CD14-positive monocyte (primary cell): ENCODE measurements at places on chromosomes 13 and 19. TPM values are rescaled to one million over a fixed set of nuclear protein-coding genes. Genes with fewer than 3 reads are reported as not detected.

DNA sequence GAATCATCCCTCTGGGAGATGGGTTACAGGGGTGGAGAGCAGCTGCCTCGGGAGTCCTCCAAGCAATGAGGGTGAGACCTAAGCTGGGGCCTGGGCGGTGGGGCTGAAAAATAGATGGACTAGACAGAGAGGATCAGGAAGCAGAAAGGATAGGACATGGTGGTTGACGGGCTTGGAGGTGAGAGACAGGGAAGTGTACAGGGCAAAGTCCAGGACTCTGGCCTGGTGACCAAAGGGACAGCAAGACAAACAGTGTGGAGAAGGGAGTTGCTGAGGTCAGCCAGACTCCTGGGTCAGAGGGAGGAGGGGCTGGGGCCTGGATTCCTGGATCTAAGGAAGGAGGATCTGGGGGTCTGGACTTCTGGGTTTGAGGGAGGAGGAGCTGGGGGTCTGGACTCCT lies 5.5 kb downstream of the PHLDB3 start:
- DNase-seq, result no peak

Gene FSD1
- not detected for polyA plus RNA-seq

Gene TSSK6
- not detected for polyA plus RNA-seq

DNA sequence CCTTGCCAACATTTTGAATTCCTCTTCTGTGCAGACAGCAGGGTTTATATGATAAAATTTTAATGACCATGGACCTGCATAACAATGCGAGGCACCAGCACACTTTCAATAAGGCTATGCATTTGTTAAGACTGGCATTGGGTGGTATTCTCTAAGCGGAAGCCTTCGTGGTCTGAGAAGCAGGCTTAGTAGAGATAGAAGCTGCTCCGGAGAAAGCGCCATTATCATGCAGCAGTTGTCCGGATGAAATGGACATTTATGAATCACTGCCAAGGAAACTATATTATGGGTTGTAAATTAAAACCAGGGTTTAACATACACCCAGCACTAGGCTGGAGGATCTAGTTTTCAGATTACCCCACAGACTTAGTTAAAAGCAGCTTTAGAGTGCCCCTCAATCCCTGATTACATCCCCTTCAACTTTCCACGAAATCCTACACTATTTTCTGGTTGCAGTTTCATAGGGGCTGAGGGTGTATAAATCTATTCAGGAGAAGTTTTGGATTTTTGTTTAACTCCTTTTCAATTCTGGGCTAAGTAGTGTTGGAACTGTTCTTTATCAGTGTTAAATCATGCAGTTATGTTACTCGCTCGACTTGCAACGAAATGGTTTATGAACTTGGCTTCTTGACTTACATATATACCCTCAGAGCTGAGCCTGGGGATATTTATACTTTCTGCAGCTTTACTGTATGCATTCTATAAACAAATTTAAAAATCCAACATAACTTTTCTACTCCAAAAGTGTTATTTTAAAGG lies 193.3 kb downstream of the PCDH9 start:
- DNase-seq, result no peak

Gene FAM83E
- not detected for polyA plus RNA-seq

GRCh38 chr13:105684216-105684615 lies 851.2 kb downstream of the EFNB2 start:
- no peak for DNase-seq

- DNase-seq, result no peak
Measured at GRCh38 chr13:29676941-29677452, 81.5 kb upstream of the SLC7A1 start.

DNA sequence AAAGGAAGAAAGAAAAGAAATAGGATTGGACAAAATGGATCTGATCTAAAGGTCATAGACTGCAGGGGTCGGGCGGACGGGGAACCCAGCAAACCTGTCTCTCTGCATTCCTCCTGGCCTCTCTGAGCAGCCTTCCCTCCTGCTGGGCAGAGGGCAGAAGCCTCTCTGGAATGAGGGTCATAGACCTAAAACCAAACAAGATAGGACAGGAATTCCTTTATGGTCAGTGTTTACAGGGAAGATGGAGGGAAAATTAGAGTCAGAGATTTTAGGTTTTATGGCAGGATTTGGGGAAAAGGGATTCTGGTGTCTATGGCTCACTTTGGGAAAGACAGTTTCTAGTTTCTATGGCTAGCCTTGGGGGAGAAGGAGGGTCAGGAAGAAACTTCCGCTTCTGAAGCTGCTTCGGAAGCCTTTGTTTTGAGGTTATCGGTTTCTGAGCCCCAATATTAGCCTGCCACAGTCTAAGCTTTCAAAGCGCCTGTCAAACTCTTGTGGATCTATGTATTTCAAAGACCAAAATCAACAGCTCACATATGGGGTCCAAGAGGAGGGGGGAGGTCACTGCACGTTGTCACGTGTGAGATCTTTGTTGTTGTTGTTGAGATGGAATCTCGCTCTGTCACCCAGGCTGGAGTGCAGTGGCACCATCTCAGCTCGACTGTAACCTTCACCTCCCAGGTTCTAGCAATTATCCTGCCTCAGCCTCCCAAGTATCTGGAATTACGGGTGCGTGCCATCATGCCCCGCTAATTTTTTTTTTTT lies 18.9 kb upstream of the DPRX start:
- DNase-seq, result no peak

- no peak for DNase-seq
Measured at GRCh38 chr19:10294368-10294697, 4.6 kb downstream of the ICAM5 start.
